Thoracic aorta (tissue), 2 donors: ENCODE measurements at places on chromosomes 5 and 9. TPM values are rescaled to one million over a fixed set of nuclear protein-coding genes. Genes with fewer than 3 reads are reported as not detected.

DNA sequence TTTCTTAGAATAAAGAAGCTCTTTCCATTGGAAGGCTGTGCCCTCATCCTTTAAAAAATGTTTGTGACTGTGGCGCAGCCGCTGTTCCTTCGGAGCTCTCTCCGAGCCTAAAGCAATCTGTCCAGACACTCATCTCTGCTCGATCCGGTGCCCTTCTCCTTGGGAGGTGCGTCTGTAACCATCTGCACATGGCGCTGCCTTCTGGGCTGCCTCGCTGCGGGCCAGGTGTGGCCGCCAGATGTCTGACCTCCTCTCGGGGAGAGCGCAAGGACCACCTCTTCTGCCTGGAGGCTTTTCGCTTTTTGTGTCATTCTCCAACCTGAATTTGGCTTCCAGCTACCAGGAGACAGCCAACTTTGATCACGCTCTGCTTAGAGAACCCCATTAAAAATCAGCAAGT lies 153.4 kb upstream of the PTCH1 start:
- no peaks in the 10 kb centered on the region for H3K27me3 ChIP-seq
- no peak overlapping the region for H3K4me3 ChIP-seq
- H3K36me3 ChIP-seq, result no peaks in the 10 kb centered on the region
- H3K4me1 ChIP-seq, result no peaks in the 10 kb centered on the region
- H3K27ac ChIP-seq, result no peak overlapping the region

GRCh38 chr5:132001647-132002561 lies 9.6 kb downstream of the ACSL6 start:
- no peak for DNase-seq
- no peaks in the 10 kb centered on the region for H3K36me3 ChIP-seq
- peak overlapping the region; percentile 44 for H3K27ac ChIP-seq
- H3K4me1 ChIP-seq, result peaks cover 17% of the 10 kb centered on the region
- H3K4me3 ChIP-seq, result no peak overlapping the region

- no peak overlapping the region for H3K4me3 ChIP-seq
- peaks cover 54% of the 10 kb centered on the region for H3K4me1 ChIP-seq
- H3K36me3 ChIP-seq, result no peaks in the 10 kb centered on the region
- H3K27ac ChIP-seq, result no peak overlapping the region
- DNase-seq, result no peak
Observed at GRCh38 chr5:14165375-14166106, 22.4 kb downstream of the TRIO start.

DNA sequence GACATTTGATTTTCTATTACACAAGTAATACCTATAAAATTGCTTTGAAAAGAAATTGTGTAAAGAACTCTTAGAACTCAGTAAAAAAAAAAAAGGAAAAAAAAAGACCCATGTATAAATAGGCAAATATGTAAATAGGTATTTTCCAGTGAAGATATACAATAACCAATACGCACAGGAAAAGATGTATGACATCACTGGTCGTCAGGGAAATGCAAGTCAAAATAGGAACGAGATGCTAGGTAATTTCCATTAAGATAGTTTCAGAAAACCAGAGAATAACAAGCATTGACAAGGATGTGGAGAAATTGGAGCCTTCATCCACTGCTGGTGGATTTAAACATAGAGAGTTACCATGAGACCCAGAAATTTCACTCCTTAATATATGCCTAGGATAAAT lies 708.8 kb downstream of the MTRR start:
- DNase-seq, result no peak
- H3K4me1 ChIP-seq, result no peaks in the 10 kb centered on the region
- no peaks in the 10 kb centered on the region for H3K27me3 ChIP-seq

- peak; percentile 57 for DNase-seq
- peak overlapping the region; percentile 73 for H3K4me3 ChIP-seq
- H3K4me1 ChIP-seq, result peaks cover 3% of the 10 kb centered on the region
- H3K36me3 ChIP-seq, result no peaks in the 10 kb centered on the region
- peak overlapping the region; percentile 73 for H3K27ac ChIP-seq
Observed at GRCh38 chr9:129202613-129203555, 24.8 kb upstream of the IER5L start.

- H3K4me1 ChIP-seq, result no peaks in the 10 kb centered on the region
- no peak for DNase-seq
Observed at GRCh38 chr5:156497804-156498208, 170.8 kb downstream of the SGCD start.

- H3K27ac ChIP-seq, result no peak overlapping the region
- no peaks in the 10 kb centered on the region for H3K27me3 ChIP-seq
- DNase-seq, result no peak
- H3K4me3 ChIP-seq, result no peak overlapping the region
Observed at GRCh38 chr9:93406371-93406770, 45.1 kb upstream of the FAM120A start.

DNA sequence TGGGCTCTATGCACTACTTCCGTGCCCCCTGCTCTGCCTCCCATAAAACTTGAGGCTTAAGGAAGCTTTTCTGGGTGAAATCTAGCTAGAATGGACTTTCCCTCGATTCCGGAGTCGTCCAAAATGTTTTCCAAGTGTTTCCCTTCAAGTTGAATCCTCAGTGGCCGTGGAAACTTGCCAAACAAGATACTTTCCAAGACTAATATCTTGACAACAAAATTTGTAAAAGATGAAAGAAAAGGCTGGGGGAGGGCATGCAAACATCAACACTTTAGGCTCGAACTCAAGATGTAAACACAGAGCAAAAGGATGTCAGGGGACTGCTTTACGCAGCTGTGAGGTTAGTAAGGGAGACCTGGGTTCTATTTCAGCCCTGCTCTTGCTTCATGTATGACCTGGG lies 482.8 kb upstream of the KLF4 start:
- H3K27ac ChIP-seq, result no peak overlapping the region
- no peak for DNase-seq
- H3K4me3 ChIP-seq, result no peak overlapping the region
- H3K36me3 ChIP-seq, result no peaks in the 10 kb centered on the region

GRCh38 chr9:27528076-27528885 lies 1.3 kb downstream of the MOB3B start:
- peaks cover 8% of the 10 kb centered on the region for H3K4me1 ChIP-seq
- DNase-seq, result peak; percentile 15
- peak overlapping the region; percentile 90 for H3K27ac ChIP-seq
- H3K27me3 ChIP-seq, result no peaks in the 10 kb centered on the region

- DNase-seq, result no peak
- H3K27ac ChIP-seq, result no peak overlapping the region
- H3K36me3 ChIP-seq, result no peaks in the 10 kb centered on the region
- H3K4me1 ChIP-seq, result no peaks in the 10 kb centered on the region
Observed at GRCh38 chr9:5392285-5392684, 45.4 kb downstream of the PLGRKT start.

GRCh38 chr9:72147676-72148075 lies 1.6 kb upstream of the GDA start:
- no peak overlapping the region for H3K27ac ChIP-seq
- DNase-seq, result no peak
- H3K4me1 ChIP-seq, result peaks cover 6% of the 10 kb centered on the region
- H3K27me3 ChIP-seq, result no peaks in the 10 kb centered on the region

GRCh38 chr5:20420991-20421595 lies 433.1 kb upstream of the CDH18 start:
- H3K4me3 ChIP-seq, result no peak overlapping the region
- H3K36me3 ChIP-seq, result no peaks in the 10 kb centered on the region
- no peaks in the 10 kb centered on the region for H3K27me3 ChIP-seq
- H3K4me1 ChIP-seq, result no peaks in the 10 kb centered on the region
- H3K27ac ChIP-seq, result no peak overlapping the region

DNA sequence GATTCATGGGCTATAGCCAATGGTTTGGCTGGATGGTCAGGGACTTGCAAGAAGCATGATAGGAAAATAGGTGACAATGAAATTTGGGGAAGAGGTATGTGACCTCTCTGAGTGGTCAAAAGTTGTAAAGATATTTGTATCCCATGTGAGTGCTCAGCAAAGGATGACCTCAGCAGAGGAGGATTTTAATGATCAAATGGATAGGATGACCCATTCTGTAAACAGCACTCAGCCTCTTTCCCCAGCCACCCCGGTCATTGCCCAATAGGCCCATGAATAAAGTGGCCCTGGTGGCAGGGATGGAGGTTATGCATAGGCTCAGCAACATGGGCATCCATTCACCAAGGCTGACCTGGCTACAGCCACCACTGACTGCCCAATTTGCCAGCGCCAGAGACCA lies 138.4 kb upstream of the SPDL1 start:
- no peak overlapping the region for H3K27ac ChIP-seq
- no peaks in the 10 kb centered on the region for H3K27me3 ChIP-seq
- no peak for DNase-seq
- H3K4me3 ChIP-seq, result no peak overlapping the region
- H3K4me1 ChIP-seq, result no peaks in the 10 kb centered on the region

DNA sequence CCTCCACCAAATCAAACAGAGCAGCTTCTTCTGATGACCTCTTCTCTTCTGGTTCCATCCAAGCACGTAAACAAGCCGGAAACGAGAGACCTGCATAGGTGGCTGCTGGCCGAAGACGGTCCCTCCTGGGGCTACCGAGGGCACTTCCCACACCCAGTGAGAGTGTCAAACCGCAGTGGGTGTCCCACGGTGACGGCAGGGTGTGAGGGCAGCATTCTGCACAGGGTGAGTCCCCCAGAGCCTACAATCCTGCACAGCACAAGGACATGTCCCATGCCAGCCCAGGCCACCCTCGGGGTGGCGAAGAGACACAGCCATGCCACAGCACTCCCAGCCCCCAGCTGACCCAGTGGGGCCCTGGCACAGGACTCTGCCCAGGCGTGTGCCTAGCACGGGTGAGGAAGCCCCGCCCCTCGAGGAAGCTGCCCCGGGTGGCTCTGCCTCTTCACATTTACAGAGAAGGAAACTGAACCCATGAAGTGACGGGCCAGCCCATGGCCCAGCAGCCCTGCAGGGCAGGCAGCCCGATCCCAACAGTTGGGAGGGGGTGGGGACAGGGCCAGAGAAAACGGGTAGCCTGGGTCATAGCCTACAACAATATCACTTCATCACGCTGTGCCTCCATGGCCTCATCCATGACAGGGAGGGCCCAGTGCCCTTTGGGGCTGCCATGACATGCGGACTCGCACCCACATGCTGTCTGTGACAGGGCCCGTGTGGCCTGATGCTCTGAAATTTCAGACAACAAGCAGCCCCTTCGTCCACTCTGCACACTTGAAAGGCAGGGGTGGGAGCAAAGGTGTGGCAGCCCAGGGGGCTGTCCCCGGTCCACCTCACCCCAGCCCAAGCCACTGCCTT lies 43.2 kb downstream of the SEMA4D start:
- H3K27me3 ChIP-seq, result no peaks in the 10 kb centered on the region
- H3K36me3 ChIP-seq, result no peaks in the 10 kb centered on the region
- no peak overlapping the region for H3K27ac ChIP-seq

GRCh38 chr5:172428224-172429166 lies 25.8 kb downstream of the SH3PXD2B start:
- H3K36me3 ChIP-seq, result no peaks in the 10 kb centered on the region
- no peaks in the 10 kb centered on the region for H3K27me3 ChIP-seq
- no peak overlapping the region for H3K4me3 ChIP-seq
- peaks cover 6% of the 10 kb centered on the region for H3K4me1 ChIP-seq
- no peak overlapping the region for H3K27ac ChIP-seq

PITX1 gene
- total RNA-seq, result not detected
